ENCODE measurements at places on chromosomes 12 and 14. TPM values are rescaled to one million over a fixed set of nuclear protein-coding genes. Genes with fewer than 3 reads are reported as not detected.
A peak's percentile ranks its signal among the peaks of the same experiment; 100 is the strongest.

Gene MUCL1
- total RNA-seq = not detected

DNA sequence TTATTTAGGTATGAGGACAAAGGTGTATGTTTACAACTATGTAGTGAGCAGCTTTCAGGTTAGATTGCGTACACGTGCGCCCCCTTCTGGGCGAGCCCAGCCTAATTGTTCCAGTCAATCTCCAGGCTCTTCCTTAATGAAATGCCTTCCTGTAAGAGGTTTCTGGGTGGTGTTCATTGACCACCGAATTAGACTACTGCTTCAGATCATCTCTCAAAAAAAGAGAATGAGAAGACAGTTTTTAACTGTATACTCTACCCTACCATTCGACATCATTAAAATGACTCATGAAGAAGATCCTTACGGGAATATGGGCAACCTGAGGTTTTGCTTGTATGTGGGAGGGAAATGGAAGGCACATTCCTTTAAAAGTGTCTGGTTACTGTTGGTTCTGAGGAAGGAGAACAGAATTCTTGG is 2.1 kb downstream of the LUM start:
- peak; percentile 18 for DNase-seq

GRCh38 chr12:3177778-3178425 is 100.7 kb downstream of the TSPAN9 start:
- no peak for DNase-seq

- no peak for DNase-seq
Observed at GRCh38 chr12:67649261-67649569, 670 bp downstream of the DYRK2 start.

- DNase-seq = no peak
Observed at GRCh38 chr14:58455593-58456265, 28.2 kb downstream of the KIAA0586 start.

- no peak for DNase-seq
Observed at GRCh38 chr14:22407033-22407432, 182.0 kb downstream of the DAD1 start.

- no peak for DNase-seq
Observed at GRCh38 chr12:115160271-115161128, 476.5 kb upstream of the TBX3 start.

- DNase-seq = no peak
Observed at GRCh38 chr14:31261859-31262731, 54.5 kb upstream of the HECTD1 start.

- DNase-seq = no peak
Observed at GRCh38 chr12:6539707-6540134, 5.4 kb downstream of the GAPDH start.

- DNase-seq = no peak
Observed at GRCh38 chr12:90653040-90653439, 301.9 kb downstream of the CCER1 start.

- DNase-seq = no peak
Observed at GRCh38 chr12:93777254-93777653, 100.1 kb downstream of the CRADD start.

DNA sequence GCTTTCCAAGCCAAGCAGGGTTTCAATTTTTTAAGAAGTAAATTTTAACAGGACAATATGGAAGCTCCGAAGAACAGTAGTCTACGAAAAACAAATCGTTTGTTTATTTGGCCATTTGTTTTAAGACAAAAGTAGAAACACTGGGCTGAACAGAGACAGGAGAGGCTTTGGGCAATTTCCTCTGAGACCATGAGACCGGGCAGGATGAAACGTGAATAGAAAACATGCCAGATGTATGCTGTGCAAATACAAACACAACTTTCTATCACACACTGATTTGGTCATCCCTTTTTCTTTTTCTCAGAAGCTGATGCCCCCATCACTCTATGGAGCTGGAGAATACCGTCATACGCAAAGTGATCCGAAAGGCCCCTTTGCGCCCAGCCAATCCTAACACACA is 1111.1 kb downstream of the BCL11B start:
- no peak for DNase-seq

DNA sequence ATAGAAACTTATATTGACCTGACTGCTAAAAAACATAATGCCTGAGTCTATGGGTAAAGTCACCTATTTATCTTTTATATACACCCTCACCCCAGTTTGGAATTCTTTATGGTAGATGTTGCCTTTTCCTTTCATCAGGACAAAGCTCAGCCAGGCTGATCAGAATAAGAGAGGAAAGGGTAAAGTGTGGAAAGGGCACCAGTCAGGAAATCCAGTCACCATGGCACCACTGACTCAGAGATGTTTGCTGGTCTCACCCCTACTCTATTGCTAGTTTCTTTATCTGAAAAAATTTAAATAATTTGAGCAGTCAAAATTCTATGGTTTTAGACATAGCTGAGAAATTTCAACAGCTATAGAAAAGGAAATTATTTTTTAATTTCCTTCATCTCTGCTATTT is 49.2 kb upstream of the SSTR1 start:
- DNase-seq = no peak

DNA sequence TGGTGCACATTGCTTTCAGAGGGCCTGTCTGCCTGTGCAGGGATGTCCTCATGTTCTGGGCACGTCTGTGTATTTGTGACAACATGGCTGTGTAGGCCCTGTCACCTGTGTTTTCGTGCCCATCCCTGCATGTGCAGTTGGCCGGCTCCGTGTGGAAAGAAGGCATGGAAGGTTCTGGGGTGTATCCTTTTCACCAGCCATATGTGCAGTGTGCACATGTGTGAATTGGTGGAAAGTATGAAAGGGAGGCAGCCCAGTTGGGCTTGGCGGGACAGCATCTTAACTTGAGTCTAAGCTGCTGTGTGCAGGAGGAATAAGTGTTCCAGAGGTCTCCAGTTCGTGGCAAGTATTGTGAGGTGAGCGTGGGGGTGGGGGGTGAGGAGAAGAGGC is 669 bp downstream of the TSPAN11 start:
- DNase-seq = no peak

Data from glomerular endothelial cell (primary cell).